BE2C (cell line): ENCODE measurements at places on chromosomes 13 and 19.
A peak's percentile ranks its signal among the peaks of the same experiment; 100 is the strongest.

GRCh38 chr13:52887165-52887564, 38.7 kb upstream of the PCDH8 start:
- DNase-seq, result no peak

DNA sequence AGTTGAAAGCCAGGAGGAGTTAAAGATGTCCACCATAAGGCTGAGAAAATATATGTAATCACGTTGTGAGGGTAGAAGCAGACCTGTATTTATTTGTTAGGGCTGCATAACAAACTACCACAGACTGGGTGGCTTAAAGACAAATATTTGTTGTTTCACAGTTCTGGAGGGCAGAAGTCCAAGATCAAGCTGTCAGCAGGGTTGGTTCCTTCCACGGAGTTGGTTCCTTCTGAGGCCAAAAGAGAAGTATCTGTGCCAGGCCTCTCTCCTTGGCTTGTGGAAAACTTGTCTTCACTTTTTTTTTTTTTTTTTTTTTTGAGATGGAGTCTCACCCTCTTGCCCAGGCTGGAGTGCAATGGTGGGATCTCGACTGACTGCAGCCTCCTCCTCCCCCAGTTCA, 73.7 kb upstream of the SLAIN1 start:
- DNase-seq, result no peak

- no peak for DNase-seq
Observed at GRCh38 chr19:53612762-53613526, 18.9 kb upstream of the DPRX start.

DNA sequence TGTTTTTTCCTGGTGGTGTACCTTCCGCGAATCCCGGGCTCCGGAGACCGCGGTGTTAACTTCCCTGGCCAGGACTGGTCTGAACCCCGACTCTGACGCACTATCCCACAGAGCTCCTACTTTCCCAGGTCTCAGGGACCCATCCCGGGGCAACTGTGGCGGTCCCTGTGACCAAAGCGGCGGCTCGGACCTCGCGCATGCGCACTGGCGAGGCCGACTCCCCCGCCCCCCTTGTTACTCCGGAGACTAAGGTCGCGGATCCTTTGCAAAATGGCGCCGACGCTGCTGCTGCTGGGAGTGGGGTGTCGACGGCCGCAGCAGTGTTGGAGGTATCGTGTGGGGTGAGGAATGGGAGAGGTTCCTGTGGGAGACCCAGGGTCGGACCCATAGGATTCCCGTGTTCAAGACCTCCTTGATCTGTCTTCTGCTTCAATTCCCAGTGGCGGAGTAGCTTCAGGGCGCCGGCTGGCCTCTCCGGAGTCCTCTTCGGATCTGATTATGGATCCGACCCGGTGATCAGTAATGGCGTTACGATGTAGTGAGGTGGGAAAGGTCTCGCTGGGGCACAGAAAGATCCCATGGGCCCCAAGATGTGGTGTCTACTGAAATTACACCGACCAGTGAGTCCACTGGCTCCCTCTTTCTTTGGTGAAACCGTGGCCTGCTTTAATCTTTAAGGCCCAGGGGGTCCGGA, 66.6 kb upstream of the ZNF527 start:
- peak; percentile 75 for DNase-seq

- DNase-seq, result peak; percentile 25
Observed at GRCh38 chr19:4980838-4981680, 12.1 kb downstream of the KDM4B start.

DNA sequence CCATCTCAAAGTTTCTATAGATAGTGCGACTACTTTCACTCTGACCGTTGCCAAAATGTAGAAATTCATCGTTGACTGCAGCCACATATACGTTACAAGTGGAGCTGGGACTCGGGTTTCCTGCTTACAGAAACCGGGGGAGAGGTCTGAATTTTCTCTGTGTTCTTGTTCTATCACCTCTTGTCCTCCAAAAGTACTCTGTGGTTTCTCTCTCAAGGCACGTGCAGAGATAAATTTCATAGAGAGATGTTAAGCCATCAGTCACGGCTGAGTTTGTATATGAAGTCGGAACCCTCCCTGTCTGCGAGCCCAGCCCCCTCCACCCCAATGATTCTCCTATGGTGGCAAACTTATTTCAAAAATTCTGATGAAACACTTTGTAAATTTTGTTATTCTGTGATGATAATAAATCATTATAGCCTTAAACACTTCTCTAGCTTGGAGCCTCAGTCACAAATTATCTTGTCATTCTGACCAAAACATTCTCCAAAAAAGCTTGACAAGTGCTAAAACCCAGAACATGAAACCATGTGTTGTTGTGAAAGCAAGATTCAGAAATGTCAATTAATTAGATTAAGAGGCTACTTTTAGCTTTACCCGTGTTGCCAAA, 87.5 kb downstream of the TSHZ3 start:
- no peak for DNase-seq

DNA sequence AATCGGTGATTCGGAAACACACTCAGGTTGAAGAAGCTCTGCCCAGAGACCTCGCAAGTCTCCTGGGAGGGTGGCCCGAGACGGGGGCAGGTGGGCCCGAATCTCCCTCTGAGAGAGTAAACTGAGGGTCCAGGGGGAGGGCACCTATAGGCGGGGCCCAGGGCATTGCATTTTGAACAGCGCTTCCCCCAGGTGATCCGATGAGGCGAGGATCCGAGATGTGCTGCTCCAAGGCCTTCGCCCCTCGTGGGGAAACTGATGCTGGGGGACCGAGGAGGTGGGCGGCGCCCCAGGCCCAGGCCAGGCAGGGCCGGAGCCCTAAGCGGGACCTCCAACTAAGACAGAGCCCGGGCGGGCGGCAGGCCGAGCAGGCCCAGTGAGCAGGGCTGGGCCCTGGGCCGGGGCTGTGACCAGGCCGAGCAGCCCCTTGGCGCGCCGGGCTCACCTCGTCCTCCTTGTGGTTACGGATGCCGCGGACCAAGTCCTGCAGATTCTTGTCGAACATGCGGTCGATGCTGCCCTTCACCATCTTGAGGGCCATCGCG, 500 bp downstream of the AP3D1 start:
- DNase-seq, result no peak

DNA sequence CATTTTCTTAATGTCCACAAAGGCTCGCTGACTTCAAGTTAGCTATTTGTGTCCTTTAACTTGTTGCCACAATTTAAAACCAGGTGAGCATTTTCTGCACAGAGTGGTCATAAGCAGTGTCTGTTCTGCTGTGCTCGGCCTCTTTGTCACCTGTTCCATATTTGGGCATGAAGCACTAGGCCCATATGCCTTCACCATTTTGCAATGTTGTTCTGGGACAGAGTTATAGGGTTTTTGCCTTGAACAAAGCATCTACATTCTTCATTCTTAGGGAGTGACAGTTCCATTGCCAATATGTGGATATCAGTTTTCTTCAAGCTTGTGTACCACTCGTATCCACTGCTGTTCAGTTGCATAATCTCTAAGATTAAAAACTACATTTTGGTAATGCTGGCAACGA, 56.1 kb downstream of the LRCH1 start:
- no peak for DNase-seq

DNA sequence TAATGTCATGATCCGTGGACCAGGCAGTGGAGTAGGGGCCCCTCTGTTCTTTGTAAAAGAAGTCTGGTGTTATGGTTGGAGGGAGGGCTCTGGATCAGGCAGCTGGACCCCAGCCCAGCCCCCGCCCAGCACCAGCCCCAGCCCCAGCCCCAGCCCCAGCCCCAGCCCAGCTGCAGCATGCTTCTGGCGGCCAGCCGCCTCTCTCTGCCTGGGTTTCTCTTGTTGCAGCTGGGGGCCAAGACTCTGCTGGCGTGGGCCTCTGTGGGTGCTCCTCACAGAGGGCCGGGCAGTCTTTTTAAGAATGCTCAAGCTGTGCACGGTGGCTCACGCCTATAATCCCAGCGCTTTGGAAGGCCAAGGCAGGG, 17.9 kb downstream of the DOT1L start:
- peak; percentile 59 for DNase-seq

DNA sequence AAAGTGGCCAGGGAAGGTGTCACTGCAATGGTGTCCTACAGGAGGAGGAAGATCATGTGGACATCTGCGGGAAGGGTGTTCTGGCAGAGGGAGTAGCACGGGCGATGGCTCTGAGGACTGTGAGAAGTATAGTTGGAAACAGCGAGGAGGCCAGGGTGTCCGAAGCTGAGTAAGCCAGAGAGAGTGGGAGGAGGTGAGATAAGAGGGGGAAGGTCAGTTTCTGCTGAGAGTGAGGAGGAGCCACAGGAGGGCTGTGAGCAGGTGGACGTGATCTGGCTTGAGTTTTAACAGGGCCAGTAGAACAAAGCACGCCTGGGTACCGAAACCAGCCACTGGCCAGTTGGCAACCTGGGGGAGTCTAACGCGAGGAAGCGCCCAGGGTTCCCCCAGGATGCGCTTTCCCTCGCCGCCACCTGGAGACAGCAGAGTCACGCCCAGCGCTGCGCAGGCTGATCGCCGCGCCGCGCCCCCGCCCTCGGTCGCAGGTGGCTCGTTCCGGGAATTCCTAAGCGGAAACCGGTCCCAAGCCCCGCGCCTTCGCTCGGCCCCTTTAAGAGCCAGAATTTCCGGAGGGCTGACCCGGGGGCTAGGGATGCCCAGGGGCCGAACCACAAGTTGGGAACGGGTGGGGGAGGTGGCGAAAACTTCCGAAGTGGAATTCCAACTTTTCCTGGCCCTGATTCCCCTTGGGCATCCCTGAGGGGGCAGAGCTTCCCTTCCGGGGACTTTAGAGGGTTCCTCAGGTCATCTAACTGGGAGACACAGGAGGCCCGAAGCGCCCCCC, 1.1 kb upstream of the LSR start:
- DNase-seq, result no peak

DNA sequence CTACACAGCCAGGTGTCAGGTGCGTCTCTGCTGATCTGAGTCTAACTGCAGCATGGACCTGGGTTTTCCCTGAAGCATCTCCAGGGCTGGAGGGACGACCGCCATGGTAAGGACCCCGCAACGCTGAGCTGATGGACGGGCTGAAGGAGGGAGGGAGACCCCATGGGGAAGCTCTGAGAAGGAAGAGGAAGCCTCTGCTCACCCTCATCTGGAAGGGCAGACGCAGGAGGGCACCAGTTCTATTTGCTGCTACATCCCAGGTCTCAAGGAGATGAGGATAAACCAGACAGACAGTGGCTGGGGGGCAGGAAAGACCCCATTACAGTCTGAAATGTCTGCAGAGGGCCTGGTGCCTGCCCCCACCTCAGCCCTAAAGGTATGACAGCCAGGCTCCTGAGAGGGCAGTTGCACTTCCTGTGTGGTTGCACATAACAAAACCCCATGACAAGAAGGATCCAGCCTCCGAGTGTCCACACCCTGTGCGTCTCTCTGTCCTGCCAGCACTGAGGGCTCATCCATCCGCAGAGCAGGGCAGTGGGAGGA, at the start of gene LILRA2:
Gene LILRA2, plus strand, starts transcription at position 461 of the 543 bp plus-strand sequence. CDS start 89 bp downstream, outside the sequence.
- no peak for DNase-seq

DNA sequence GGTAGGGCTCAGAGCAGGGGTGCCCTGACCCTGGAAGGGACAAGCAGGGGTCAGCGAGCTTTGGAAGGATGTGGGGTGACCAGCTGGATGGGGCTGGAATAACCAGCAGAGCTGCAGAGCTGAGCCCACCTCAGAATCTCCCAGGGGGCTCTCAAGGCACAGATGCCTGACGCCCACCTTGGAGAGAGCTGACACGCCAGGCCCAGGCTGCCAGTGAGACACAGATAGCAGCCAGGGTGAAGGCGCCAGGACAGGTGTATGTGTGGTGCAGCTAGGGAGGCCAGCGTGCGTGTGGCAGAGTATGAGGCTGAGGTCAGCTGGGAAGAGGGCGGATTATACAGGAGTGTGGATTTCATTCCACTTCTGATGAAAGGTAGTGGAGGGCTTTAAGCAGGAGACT, 8.9 kb downstream of the AP1M1 start:
- DNase-seq, result no peak

DNA sequence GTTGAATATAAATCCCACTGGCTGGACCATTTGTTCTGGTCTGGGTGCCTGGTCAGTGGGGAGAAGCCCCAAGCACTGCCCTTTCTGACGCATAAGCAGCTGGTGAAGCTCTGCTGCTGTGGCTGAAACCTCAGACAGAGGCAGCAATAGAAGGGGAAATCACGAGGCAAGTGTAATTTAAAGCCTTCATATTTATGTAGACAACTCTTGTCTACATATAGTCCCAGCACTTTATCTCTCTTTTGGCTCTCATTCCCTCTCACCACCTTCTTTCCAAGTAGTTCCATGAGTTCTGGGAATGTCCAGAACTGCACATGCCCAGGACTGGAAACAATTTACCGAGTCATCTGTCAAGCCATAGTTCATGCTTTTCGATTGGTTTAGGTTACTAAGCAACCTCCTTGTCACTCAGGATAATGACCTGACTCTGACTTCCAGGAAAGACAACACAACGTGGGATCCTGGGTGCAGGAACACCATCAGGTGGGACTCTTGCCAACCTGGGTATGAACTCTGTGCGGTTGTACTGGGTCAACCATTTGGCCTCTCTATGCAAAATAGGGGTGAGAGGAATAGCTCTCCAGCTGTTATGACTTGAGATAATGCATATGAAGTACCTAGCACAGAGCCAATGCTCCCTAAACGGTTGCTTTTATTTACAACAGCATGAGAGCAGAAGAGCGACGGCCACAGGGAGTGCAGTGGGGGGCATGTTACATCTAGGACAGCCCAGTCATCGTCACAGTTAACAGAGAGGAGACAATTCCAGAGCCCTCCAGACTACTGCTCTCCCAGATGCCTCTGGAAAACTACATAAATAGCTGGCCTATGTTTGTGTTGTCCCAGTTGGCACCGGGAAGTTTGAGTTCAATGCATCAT, 321.9 kb downstream of the FOXO1 start:
- no peak for DNase-seq

GRCh38 chr13:89752394-89752793, 1595.1 kb upstream of the MIR17HG start:
- DNase-seq, result no peak

DNA sequence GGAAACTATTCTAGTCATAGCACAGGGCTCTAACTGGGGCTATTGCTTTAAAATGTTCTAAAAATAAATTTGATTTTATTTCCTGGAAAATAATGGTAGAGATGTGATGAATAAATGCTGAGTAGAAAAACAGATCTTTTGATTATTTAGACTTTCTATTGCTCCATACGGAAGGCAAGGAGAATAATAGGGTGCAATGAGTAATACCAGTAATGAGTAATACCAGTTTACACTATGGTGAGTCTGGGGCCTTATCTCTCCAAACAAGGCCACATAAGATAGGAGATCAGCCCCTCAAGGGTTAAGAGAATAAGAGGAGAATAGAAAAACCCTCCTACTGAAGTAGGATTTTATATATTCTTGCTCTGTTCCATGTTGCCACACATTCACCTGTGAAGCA, 390.4 kb downstream of the KLF5 start:
- no peak for DNase-seq

DNA sequence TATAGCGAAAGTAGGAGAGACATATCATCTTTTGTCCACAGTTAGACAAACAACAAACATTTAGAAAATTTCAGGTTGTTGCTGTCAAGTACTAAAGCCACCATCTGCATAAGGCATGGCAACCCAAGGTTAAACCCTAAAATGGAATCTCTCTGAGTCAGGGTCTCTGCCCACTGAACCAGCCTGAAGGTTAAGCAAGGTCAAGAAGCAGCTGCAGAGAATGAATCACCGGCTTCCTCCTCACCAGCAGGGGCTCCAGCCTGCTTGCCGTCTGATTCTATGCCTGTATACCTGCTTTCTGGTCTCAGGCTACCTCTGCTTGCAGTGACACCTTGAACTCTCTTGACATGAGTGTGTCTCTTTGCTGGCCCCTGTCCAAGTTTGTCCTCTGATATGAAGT, 726.2 kb upstream of the SGCG start:
- no peak for DNase-seq

- DNase-seq, result no peak
Observed at GRCh38 chr13:44158881-44159632, 214.6 kb upstream of the SERP2 start.

GRCh38 chr13:79935121-79935520, 405.8 kb downstream of the SPRY2 start:
- no peak for DNase-seq

GRCh38 chr13:44311011-44311780, 62.4 kb upstream of the SERP2 start:
- DNase-seq, result no peak
